ENCODE measurements at places on chromosomes 5 and 9. TPM values are rescaled to one million over a fixed set of nuclear protein-coding genes. Genes with fewer than 3 reads are reported as not detected.

GMCL2 gene
- not detected for total RNA-seq

SLC6A3 gene
- not detected for total RNA-seq

GADD45G gene
- 6.8 TPM for total RNA-seq

C9orf85 gene
- 2.6 TPM for total RNA-seq

PCDHA3 gene
- under 0.01 TPM for total RNA-seq

GPR150 gene
- 0.89 TPM for total RNA-seq

DNAH5 gene
- 1.1 TPM for total RNA-seq

CEL gene
- not detected for total RNA-seq

TMEM8B gene
- total RNA-seq, result 11.6 TPM

CDX1 gene
- not detected for total RNA-seq

SIT1 gene
- total RNA-seq, result not detected

ITK gene
- 9.7 TPM for total RNA-seq

INIP gene
- not detected for total RNA-seq

ZNF618 gene
- 7.5 TPM for total RNA-seq

PCDHA7 gene
- 0.92 TPM for total RNA-seq

LCN12 gene
- 0.73 TPM for total RNA-seq

ZSWIM6 gene
- 16.3 TPM for total RNA-seq

SLC4A9 gene
- total RNA-seq, result not detected

SPATA31D4 gene
- not detected for total RNA-seq

BARHL1 gene
- not detected for total RNA-seq

SPATA31C1 gene
- not detected for total RNA-seq

MAMDC2 gene
- total RNA-seq, result 47.8 TPM

SPOCK1 gene
- total RNA-seq, result 15.6 TPM

JAKMIP2 gene
- total RNA-seq, result 1.3 TPM

C9orf50 gene
- total RNA-seq, result not detected

ACSL6 gene
- not detected for total RNA-seq

All from stomach (tissue), 19 donors.